ENCODE measurements at places on chromosomes 12 and 14.
A peak's percentile ranks its signal among the peaks of the same experiment; 100 is the strongest.

GRCh38 chr14:94977016-94977415 lies 180.3 kb downstream of the DICER1 start:
- no peak for DNase-seq

DNA sequence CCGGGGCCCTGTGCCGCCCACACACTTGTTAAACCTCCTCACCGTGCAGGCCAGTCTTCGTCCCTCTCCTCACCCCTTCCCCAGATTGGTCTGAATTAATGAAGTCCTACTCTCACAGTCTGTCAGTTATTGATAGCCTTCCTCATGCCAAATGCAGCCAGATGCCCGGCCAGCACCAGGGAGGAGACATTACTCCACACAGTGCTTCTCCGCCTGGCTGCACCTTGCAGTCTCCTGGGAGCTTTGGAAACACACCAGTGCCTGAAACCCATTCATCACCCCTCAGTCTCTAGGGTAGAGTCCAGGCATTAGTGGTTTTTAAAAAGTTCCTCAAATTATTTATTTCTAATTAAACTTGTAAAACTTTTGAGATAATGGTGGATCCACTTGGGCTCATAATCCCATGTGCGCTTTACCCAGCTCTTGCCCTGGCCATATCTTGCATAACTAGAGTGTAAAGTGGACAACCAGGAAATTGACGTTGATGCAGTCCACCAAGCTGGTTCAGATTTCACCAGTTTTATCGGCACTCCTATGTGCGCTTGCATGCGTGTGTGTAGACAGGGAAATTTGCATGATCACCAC lies 38.2 kb upstream of the TSPAN9 start:
- DNase-seq = no peak

DNA sequence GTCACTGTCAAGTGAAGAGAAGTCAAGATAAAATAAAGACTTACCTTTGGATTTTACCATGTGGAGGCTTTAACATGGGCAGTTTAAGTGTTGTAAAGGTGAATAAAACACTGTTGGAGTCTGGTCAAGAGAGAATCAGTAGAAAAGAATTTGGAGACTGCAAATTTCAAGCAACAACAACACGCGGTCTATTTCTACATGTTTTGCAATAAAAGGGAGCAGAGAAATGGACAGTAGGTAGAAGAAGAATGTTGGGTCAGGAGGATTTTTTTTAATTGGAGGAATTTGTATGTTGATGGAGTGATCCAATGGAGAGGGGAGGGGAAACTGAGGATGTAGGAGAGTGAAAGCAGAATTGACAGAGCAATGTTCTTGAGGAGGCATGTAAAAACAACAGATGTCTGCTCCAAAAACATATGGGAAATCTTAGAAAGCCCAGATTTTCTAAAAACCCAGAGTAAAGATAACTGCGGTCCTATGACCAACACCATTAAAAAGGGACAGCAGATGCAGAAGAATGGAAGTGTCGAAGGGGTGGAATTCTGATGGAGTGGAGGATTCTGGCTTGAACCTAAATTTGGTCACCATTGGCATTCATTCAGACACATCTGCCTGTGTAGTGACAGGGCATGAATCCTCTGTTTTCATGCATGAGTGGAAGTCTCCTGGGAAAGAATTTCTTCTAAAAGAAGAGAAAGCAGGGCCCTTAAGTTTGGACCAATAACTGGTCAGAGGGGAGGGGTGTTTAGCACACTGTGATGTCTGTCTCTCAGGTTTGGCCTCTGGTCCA lies 68.0 kb upstream of the OSBPL8 start:
- no peak for DNase-seq

DNA sequence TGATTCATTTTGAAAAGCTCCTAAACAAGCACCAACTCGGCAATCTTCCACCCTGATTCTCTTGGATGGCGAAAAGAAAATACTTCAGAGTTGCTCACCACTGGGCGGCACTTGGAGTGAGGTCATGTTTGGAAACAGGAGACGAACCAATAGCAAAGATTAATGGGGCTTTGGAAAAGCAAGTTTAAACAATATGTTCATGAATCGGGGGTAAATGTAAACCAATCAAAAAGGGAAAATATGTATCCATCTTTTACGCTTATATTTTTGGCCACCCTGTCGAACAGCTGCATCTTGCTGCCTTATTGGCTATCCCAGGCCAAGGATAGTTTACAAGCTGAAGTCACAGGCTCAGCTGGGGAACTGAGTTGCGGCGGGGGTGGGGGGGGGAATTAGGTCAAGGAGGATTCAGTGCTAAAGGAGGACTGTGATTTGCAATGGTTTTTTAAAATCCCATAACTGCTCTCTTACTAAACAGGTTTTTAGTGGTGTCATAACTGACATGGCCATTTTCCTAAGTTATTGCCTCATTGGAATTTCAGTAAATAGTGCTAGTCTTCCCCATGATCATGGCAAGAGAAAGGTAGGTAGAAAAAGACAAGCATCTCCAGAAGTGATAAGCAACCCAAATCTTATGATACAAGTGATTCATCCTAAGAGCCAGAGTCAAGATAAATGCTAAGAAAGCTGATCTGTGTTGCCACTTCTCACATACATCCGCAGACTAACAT lies 210.6 kb downstream of the PHLDA1 start:
- DNase-seq = peak; percentile 70

DNA sequence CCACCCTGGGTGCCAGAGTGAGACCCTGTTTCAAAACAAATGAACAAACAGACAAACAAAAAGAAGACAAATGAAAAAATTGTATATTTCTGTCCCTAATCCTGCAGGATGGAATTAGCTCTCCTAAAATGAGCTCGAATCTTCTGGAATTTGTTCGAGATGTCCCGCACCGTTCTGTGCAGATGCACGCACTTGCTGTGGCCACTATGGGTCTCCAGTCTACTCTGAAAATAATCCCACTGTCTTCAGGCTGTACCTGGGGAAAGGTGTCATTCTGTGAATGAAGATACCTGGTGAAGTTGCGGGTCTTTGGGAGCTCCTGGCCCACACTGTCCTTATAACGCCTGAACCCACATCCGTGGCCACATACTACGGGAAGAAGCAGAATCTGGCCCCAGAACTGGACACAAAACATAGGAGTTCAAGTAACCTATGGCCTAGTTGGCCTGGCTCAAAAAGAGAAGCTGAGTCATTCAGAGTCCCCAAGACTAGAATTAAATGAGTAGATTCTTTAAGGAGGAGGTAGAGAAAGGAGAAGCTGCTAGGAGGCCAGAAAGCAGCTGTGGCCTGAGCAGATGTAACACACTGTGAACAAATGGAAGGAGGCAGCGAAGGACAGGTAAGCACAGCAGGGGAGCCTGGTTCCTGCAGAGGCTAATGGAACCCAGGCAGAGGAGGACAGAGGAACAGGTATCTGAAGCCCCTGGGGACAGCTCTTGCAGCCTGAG lies 108.6 kb downstream of the FOXN3 start:
- DNase-seq = no peak

- DNase-seq = no peak
Measured at GRCh38 chr14:100547633-100548294, 39.5 kb downstream of the BEGAIN start.
